ENCODE measurements at places on chromosomes 1 and 21.

DNA sequence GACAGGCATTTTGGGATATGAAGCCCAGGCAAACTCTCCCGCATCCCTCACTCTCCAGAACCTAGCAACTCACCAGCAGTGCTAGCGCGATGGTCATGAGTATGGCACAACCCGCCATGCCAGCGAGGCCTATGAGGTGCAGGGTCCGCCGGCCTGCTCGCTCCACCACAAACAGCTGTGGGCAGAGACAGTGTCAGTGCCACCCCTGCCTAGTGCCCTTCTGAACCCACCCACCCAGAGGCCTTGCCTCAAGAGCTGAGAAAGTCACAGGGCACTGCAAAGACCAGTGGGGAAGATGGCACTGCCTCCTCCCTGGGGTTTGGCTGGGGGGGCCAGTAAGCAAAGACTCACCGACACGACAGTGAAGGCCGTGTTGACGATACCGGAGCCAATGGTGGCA lies 29.8 kb downstream of the SLC2A1 start:
- DNase-seq: no peak

GRCh38 chr1:227934476-227935313 lies 13.0 kb downstream of the WNT9A start:
- DNase-seq: no peak

GRCh38 chr1:86872086-86872485 lies 41.8 kb downstream of the SELENOF start:
- DNase-seq: no peak

DNA sequence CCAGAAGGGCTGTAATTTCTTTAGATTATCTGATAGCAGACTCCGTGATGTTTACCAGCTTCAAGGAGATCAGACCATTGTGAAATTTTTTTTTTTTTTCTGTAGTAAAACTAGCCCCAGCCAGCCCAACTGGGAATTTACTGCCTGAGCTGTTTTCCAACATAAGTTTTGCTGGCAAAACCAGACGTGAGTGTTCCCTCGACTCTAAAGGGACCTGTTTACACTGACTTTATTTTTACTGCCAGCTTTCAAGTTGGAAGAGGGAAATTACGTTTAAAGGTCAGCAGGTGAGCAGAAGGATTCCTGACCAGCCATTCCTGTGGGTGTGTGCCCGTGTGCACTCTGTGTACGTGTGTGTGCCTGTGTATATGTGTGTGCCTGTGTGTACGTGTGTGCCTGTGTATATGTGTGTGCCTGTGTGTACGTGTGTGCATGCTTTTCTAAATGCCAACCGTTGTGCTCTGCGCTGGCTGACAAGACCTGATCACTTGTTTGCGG lies 374 bp downstream of the MAB21L3 start:
- peak; percentile 67 for DNase-seq

All from kidney (tissue), 22 donors.